ENCODE measurements at places on chromosomes 6 and 20.

DNA sequence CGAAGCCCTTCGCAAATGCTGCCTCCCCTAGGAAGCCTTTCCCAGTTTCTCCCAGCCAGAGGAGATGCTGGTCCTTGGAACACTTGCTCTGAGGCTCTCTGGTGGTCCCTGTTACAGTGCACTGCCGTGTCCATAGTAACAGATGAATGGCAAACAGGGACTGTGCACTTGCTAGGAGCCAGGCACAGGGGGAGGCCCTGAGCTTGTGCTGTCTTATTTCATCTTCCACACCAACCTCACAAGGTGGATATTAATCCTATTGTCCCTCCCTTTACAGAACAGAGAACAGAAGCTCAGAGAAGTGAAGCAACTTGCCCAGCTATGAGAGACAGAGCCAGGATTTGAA is 19.0 kb downstream of the SRC start:
- DNase-seq, result no peak

DNA sequence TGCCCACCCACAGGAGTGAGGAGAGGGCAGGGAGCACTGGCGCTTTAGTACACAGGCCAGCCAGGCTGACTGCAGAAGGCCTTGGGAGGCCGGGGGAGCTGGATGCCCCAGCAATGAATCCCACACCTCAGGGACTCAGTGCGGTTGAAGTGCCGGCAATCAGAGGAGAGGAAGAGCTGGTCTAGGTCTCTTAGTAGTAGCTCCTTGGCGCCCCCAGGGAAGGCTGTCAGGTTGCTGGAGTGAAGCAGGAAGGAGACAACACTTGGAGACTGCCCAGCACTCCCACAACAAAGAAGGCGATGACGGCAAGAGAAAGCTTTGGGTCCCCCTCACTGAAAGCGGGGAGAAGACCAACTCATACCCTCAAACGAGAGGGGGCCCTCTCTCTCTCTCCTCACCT is 8.3 kb upstream of the TNXB start:
- no peak for DNase-seq

- DNase-seq, result no peak
Measured at GRCh38 chr6:41730531-41731436, 4.6 kb downstream of the TFEB start.

GRCh38 chr20:45976086-45976485 is 4.1 kb upstream of the ZNF335 start:
- no peak for DNase-seq

DNA sequence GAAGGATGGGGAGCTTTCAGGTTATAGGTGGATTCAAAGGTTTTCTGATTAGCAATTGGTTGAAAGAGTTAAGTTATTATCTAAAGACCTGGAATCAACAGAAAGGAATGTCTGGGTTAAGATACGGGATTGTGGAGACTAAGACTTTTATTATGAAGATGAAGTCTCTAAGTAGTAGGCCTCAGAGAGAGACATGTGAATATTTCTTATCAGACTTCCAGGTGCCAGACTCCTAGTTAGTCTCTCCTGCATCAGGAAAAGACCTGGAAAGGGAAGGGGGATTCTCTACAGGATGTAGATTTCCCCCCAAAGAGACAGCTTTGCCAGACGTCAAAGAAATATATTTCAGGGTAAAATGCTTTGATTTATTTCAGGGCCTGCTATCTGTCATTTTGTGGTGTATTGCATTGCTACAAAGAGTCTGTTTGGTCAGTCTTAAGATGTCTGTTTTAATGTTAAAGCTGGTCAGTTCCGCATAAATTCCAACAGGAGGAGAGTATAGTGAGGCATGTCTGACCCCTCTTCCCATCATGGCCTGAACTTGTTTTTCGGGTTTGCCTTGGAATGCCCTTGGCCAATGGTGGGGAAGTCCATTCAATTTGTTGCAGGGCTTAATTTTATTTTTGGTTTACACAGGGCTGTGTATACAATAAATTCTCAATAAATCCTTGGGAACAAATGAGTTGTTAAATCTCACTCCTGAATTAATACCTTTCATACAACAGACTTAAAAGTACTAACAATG is 103.4 kb upstream of the RALGAPA2 start:
- DNase-seq, result no peak

GRCh38 chr6:25315194-25316177 is 36.3 kb downstream of the CARMIL1 start:
- DNase-seq, result no peak
